A549 treated with CpdA at 1 μM for 4 hours (cell line): ENCODE measurements at places on chromosomes 4 and X. TPM values are rescaled to one million over a fixed set of nuclear protein-coding genes. Genes with fewer than 3 reads are reported as not detected.

The PNCK gene
- total RNA-seq: 0.22 to 0.86 TPM (median 0.52 TPM) in 4 of 5 replicates, not detected in the other

The PDLIM3 gene
- 0.13 to 0.31 TPM (median 0.20 TPM) in 4 of 5 replicates, not detected in the other for total RNA-seq

The MOB1B gene
- total RNA-seq: 5.3 to 9.2 TPM (median 6.2 TPM) in 5 replicates

The MEPE gene
- total RNA-seq: not detected in 5 replicates

The VCX gene
- 0.22 TPM in 1 of 5 replicates, not detected in the others for total RNA-seq

The L1CAM gene
- 19.6 to 26.8 TPM (median 21.1 TPM) in 5 replicates for total RNA-seq

The UGT2A1 gene
- total RNA-seq: not detected in 5 replicates

The F8A2 gene
- total RNA-seq: not detected in 5 replicates

The RWDD4 gene
- 17.5 to 22.2 TPM (median 18.9 TPM) in 5 replicates for total RNA-seq

The ITM2A gene
- total RNA-seq: 0.38 TPM in 1 of 5 replicates, not detected in the others

The TMEM255A gene
- 0.06 to 0.15 TPM (median 0.10 TPM) in 5 replicates for total RNA-seq

The REPS2 gene
- 0.42 to 0.87 TPM (median 0.79 TPM) in 5 replicates for total RNA-seq

The TGIF2LX gene
- total RNA-seq: not detected in 5 replicates

The CLCN4 gene
- 3.1 to 5.0 TPM (median 4.0 TPM) in 5 replicates for total RNA-seq

The SPANXD gene
- not detected in 5 replicates for total RNA-seq

The SERTM2 gene
- not detected in 5 replicates for total RNA-seq

The MUC7 gene
- not detected in 5 replicates for total RNA-seq

The TRPC3 gene
- total RNA-seq: 0.03 to 0.08 TPM (median 0.05 TPM) in 3 of 5 replicates, not detected in the others

The PAGE2 gene
- not detected in 5 replicates for total RNA-seq

The CT45A2 gene
- total RNA-seq: 0.07 TPM in 1 of 5 replicates, not detected in the others

The CDKL2 gene
- total RNA-seq: 0.28 to 0.99 TPM (median 0.73 TPM) in 5 replicates

The CDK16 gene
- total RNA-seq: 87.0 to 109 TPM (median 103 TPM) in 5 replicates

The ATP8A1 gene
- 0.03 to 0.23 TPM (median 0.05 TPM) in 5 replicates for total RNA-seq

The SOX3 gene
- not detected in 5 replicates for total RNA-seq

The CPEB2 gene
- total RNA-seq: 11.9 to 14.1 TPM (median 12.9 TPM) in 5 replicates
